ENCODE measurements at places on chromosomes 4 and X. TPM values are rescaled to one million over a fixed set of nuclear protein-coding genes. Genes with fewer than 3 reads are reported as not detected.

Gene MGAT4D
- not detected for total RNA-seq

Gene TGIF2LX
- total RNA-seq: not detected

Gene CLRN2
- not detected for total RNA-seq

Gene PRR32
- total RNA-seq: not detected

Gene GPR173
- 1.6 TPM for total RNA-seq

Gene DUX4
- total RNA-seq: not detected

All from smooth muscle cell of bladder (primary cell).